ENCODE measurements at places on chromosomes 6 and 20.

- no peak for DNase-seq
These were observed 130.8 kb downstream of the SYCP2 start for GRCh38 chr20:59802471-59803221.

GRCh38 chr6:129711271-129711631 is 1.3 kb upstream of the ARHGAP18 start:
- DNase-seq = no peak

DNA sequence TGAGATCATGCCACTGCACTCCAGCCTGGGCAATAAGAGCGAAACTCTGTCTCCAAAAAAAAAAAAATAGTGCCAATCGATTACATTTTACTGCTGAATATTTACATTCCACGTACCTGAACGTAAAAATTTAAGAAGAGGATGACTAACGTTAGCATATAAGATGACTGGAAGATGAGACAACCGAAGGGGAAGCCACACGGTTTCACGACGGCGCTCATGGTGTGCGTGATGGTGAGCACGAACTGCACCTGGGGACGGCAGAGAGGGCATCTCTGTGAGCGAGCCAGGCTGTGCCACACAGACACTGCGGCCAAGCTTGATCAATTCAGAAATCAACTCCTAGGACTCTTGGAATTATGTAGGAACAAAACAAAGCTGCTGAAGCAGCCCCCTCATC is 54.5 kb downstream of the ELOVL2 start:
- DNase-seq = no peak

DNA sequence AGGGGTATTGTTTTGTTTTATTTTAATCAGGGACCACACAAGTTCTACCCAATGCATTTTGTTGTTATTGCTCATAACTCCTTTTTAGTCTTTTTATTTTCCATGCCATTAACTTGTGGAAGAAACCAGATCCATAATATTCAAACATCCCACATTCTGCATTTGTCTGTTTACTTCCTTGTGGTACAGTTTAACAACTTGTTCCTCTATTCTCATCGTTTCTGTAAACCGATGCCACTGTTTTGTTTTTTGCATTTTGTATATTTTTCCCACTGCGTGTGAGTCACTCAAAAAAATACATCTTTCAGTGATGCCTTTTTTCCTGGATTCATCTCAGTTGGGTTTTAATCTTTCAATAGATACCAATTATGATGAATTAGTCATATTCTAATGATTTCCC is 22.3 kb downstream of the SF3B5 start:
- DNase-seq = no peak

DNA sequence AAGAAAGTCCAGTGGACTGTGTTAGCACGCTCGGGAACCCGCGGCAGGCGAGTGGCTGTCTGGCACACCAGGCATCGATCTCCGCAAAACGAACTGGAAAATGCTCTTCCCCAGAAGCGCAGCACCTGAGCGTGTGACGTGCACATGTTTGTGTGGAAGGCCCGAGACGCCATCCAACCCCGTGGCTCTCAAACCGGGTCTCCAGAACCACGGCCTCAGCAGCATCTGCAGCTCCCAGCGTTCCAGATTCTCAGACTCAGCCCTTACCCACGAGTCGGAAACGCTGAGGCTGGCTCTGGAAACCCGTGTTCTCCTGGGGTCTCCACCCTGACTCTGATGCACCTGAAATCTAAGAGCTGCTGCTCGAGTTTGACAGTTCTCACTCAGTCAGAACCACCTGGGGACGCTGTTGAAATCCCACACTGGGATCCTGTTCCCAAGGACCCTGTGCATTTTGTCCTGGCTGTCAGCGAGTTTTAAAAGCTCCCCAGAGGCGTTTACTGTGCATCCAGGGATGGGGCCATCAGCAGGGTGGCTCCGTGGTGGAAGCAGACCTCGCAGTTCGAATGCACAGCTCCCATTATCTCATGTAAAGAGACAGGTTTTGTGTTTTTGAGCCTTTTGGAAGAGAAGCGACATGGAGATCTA is 69.0 kb downstream of the DLL1 start:
- no peak for DNase-seq

DNA sequence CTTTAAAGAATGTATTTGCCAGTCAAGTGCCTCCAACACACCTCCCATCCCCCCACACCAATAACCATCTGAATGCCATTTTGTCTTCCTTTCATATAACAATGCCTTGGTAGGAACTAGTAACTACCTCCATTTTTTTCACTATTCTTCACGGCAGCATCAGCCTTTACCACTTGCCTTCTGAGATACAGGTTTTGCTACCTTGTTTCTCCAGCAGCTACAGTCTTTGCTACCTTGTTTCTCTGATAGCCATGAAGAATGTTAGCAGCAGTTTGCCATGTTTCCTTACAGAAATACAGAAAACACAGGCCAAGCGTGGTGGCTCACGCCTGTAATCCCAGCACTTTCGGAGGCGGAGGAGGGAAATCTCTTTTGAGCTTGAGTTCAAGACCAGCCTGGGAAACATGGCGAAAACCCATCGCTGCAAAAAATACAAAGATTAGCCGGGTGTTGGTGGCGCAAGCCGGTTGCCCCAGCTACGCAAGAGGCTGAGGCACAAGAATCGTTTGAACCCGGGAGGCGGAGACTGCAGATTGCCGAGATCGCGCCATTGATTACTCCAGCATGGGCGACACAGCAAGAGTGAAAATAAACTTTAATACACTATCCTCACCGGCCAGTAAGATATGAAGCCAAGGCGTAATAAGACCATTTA is 100.9 kb downstream of the HFE start:
- peak; percentile 59 for DNase-seq

- no peak for DNase-seq
These were observed at the start of gene CST8 for GRCh38 chr20:23490817-23491216. Gene CST8, plus strand, starts transcription at chr20:23491117. Its CDS starts 551 bp downstream, at chr20:23491668.

DNA sequence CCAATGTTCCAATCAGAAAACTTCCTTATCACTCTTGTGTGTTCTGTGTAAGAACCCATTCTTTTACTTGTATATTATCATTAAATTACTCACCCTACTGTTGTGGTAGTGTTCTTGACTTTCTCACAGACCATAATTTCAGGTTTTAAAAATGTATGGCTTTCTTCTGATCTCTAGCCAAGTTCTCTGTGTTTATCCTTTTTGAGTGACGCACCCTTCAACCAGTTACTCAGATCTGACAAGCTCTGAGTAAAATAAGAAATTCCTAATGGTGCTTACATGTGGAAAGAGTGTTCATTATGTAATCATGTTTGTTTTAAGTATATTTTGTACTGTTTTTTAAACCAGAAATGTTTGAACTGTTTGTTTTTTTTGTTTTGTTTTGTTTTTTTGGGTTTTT is 11.0 kb downstream of the TBPL1 start:
- DNase-seq = peak; percentile 65

- no peak for DNase-seq
These were observed 210.1 kb upstream of the RIMS1 start for GRCh38 chr6:71676298-71676697.

GRCh38 chr20:931401-931800 is 15.3 kb upstream of the ANGPT4 start:
- no peak for DNase-seq

DNA sequence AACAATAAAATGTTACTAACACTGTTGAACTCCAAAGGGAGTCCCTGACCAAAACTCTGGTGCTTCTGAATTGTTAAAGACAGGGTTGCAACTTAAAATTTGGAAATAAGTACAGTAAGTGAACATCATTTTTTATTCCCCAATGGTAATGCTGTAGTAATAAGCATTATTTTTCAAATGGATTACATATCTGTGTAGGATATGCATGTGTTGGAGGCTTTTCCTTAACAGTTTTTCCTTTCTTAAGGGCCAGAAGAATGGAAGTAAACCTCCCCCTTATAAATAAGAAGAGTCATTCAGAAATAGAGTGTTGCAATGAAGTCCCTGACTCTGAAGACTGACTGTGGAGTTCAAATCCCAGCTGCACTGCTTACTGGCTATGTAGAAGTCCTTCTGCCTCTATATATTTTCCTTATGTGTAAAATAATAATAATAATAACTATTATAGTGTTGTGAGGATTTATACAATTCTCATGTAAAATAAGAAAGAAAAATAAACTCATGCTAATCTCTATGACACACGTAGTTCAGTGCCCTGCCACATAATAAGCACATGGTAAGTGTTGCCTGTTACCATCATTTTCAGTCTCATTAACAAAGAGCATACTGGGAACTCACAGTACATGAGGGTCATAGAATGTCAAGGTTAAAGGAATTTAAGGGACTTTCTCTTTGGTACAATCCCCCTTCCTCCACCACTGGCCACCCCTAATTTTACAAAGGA is 129.8 kb upstream of the SMLR1 start:
- DNase-seq = no peak

DNA sequence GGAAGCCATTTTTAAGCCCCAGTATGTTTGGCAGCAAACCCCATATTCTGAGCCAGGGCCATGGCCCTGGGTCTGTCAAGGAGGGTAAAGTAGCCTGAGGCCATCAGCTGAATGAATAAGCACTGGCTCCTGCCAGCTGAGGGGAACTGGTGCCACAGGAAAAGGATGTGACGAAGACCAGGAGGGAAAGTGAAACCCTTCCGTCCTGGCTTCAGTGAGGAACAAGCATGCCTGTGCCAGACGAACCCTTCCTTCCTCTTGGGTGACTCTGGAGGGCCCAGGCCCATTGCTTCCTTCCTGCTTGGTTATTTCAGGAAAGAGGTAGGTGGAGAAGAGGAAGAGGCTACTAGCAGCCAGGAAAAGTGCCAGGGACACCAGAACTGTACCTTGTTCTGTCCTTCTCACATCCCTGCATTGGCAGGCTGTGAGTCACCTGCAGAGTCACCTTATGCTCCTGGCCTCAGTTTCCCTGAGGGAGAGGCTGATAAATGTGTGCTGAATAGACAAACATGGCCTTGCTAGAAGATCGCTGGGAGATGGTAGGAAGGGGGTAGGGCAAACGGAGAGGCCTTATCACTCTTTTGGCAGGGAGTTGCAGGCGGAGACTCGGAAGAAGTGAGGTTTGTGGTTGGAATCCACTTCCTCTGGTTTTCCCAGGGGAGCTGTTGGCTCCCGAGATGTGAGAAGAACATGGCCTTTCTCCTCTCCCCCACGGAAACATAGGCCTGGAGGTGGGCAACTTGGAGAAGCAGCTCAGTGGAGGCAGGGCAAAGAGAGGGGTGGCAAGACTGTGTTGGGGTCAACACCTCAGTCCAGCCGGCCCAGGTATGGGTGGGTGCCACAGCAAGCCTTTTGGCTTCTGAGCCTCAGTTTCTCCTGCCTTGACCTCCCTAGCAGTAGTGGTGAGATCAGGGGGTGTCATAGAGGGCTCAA is 37.4 kb downstream of the COX4I2 start:
- peak; percentile 88 for DNase-seq

- DNase-seq = peak; percentile 65
These were observed at the start of gene RRP36 for GRCh38 chr6:43021270-43022047. Gene RRP36, plus strand, starts transcription at chr6:43021623. Its CDS starts 32 bp downstream, at chr6:43021655.

DNA sequence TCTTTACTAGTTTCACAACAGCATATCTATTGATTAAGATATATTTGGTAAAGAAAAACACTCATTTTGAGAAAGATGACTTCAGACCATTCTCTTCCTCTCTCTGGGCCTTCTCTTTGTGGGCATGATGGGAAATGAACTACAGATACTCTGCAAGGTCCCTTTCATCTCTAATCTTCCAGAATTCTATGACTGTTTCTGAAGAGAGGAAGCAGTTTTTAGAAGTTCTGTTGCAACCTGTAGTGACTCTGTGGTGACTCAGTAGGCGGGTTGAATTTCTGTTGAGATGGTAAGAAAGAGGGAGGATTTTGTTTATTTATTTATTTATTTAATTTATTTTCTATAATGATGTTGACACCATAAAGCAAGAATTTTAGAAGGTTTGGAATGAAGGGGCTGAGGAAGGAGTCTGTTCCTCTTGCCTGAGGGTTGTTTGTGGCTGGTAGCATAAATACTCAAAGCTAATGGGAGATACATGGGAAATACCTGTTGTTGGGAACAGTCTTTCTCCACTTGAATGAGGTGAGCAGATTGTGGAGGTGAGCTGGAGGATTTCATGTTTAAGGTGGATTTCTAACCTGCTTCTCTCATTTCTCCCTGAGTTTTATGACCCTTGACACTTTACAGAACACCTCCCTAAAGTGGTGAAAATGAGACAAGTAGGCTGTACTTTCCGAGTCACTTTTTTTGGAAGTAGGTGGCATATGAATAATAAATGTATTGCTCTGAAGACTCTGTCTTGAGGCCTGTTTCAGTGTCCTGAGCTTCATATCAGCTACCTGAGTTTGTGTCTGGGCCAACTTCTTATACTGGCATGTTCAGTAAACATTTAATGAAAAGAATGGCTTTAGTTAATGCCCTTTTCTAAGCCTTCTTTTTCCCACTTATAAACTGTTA is 15.0 kb downstream of the ACSS2 start:
- peak; percentile 67 for DNase-seq

DNA sequence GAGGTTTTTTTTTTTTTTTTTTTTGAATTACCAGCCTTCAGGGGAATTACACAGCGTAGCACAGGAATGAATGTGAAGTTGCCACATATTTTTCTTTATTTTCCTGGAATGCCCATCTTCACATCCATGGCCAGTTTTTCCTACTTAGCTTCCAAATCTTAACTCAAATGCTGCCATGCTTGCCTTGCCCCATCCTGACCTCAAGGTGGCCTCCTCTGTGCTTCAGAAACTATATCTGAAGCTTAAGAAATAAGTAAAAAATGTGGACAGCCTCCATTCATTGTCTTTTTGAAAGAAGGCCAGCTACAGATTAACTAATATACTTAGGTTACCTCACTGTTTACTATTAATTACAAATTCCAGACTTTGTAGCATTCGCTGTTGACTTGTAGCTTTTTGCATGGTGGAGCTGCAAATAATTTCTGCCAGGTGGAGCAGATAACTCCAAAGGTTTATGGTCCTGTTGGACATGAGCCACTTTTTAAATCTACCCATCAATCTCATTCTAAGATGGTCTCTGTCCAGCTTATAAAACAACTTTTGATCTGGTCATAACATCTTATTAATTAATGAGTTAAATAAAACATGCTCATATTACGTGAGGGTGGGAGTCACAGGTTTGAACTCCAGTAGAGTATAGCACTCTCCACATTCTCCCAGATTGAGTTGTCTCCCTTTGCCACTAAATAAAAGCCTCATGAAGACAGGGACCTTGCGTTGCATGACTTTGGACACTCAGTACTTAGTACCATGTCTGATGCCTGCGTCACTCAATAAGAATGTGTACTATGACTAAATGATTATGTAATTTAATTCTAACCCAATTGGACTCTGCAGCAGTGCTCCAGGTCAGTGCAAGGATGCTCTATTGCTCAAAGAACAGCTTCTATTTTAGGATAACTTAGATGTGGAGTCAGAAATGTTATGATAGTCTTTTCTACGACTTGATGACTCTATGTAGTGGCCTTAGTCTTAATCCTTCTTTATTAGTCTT is 678.6 kb upstream of the CITED2 start:
- DNase-seq = peak; percentile 71

GRCh38 chr6:75623491-75623890 is 21.8 kb downstream of the SENP6 start:
- no peak for DNase-seq

GRCh38 chr6:54361188-54361587 is 52.9 kb downstream of the TINAG start:
- no peak for DNase-seq

DNA sequence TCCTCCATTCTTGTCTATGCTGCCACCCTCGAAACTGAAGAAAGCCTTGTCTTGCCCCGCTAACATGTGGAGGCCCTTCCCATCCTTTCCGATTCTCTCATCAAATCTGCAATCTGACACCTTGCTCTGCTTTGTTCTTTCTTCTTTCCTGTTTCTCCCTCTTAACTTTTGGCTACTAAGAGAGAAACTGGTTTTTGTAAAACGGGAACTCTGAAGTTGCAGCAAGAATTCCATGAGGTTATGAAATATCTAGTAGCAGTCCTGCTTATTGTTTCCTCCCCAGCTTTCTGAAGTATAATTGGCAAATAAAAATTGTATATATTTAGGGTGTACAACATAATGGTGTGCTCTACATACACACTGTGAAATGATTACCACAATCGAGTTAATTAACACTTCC is 80.2 kb downstream of the MAP7 start:
- DNase-seq = no peak

All from fibroblast of skin of right quadriceps (primary cell).